KBM-7 (cell line): ENCODE measurements at places on chromosomes 5 and 9.

- no peak for DNase-seq
These were observed 13.7 kb downstream of the YIPF5 start for GRCh38 chr5:144156767-144157171.

- DNase-seq, result no peak
These were observed 497.4 kb upstream of the CYLC2 start for GRCh38 chr9:102497709-102498108.

DNA sequence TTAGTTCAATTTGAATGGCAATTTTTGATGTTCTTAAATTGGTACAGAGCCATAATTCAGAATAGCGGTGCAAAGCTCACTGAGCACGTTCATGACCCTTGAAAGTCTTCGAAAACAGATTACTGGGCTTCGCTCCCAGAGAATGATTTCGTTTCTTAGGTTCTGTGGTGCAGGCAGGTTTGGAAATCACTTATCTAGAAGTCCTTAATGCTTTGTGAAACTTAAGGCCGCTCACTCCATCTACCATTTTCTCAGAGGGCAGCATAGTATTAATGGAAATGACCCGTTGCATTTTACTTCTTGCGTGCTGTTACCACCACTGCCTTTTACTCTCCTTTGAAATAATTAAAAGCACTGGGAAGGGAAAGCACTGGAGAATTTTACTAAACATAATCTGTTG, 2.9 kb upstream of the MAT2B start:
- DNase-seq, result no peak

GRCh38 chr5:175457466-175457865, 13.5 kb upstream of the DRD1 start:
- no peak for DNase-seq

- no peak for DNase-seq
These were observed 25.9 kb upstream of the ANKRD55 start for GRCh38 chr5:56259002-56259511.

DNA sequence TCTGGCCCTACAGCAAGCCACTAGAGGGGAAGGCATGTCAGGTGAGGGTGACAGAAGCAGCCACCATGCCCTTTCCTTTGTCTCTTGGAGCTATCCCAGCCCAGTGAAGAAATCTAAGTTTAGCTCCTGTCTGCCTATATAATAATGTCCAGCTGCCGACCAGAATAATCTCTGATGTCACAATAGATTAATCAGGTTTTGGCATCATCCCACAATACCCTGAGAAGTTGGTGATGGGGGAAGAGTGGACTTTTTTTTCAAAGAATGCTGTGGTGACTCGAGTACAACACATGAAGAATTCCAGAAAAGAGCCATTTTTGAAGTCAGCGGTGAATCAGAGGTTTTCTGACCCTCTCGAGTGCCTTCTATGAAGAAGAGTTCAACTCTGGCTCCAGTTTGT, 1.7 kb upstream of the TSLP start:
- DNase-seq, result no peak
